ENCODE measurements at places on chromosomes 5 and 9.

DNA sequence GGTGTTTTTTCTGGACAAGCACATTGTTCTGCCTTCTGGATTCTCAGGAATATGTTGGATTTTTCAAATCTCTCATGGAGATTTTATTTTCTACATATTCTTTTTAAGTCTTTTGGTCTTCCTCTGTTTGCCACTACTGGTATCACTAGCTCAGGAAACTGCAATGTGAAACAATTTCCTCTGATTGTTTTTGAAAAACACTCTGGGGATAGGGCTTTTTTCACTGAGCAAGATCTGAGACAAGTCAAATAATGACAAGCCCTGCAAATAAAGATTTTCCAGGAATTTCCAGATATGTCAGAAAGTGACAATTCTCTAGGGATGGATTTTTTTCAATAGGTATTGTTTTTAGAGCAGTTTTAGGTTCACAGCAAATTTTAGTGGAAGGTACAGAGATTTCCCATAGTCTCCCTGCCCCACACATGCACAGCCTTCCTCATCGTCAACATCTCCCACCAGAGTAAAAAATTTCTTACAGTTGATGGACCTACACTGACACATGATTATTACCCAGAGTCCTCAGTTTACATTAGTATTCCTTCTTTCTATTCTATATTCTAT lies 86.9 kb upstream of the TMEM161B start:
- no peak for DNase-seq

- DNase-seq, result no peak
Observed at GRCh38 chr9:120928015-120928482, 1.5 kb upstream of the TRAF1 start.

- no peak for DNase-seq
Observed at GRCh38 chr5:152271420-152271819, 133.7 kb downstream of the NMUR2 start.

DNA sequence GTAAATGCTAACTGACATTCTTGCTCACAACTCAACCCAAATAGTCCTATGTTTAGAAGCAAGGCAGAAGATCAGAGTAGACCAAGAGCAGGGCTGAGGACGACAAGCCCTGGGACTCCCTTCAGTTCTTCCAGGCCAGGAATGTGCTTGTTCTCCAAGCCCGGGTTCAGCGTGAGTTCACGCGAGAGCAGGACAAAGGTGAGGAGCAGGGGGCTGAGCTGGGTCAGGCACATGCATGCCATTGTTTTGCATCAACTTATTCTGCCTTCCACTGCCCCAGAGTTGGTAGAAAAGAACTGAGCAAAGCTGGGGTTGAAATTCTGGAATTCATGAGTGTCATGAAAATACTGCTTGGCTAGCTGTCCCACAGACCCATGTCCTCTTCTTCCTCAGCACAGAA lies 206.5 kb downstream of the PAX5 start:
- no peak for DNase-seq

- no peak for DNase-seq
Observed at GRCh38 chr5:171189442-171189841, 119.6 kb upstream of the TLX3 start.

DNA sequence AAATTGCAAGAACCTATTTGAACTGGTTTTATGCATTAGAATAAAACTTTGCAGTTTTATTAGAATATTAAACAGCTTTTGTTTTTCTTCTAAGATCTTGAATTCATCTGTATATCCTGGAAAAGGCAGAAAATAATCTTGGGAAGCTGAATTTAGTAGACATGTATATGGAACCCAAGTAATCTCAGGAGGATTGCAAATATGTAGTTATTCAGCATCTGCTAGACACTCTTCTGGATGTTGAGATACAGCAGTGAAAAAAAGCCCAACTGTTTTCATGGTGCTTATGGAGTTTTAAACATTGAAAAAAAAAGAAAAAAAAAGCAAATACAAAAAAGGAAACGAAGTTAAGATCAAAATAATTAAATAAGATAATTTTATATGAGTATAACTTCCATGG lies 922.2 kb upstream of the SEMA6A start:
- no peak for DNase-seq

- no peak for DNase-seq
Observed at GRCh38 chr5:159098603-159099436, 896 bp downstream of the EBF1 start.

- no peak for DNase-seq
Observed at GRCh38 chr5:96969366-96969765, 33.5 kb downstream of the LNPEP start.

- no peak for DNase-seq
Observed at GRCh38 chr5:149503006-149503405, 48.2 kb downstream of the CSNK1A1 start.

DNA sequence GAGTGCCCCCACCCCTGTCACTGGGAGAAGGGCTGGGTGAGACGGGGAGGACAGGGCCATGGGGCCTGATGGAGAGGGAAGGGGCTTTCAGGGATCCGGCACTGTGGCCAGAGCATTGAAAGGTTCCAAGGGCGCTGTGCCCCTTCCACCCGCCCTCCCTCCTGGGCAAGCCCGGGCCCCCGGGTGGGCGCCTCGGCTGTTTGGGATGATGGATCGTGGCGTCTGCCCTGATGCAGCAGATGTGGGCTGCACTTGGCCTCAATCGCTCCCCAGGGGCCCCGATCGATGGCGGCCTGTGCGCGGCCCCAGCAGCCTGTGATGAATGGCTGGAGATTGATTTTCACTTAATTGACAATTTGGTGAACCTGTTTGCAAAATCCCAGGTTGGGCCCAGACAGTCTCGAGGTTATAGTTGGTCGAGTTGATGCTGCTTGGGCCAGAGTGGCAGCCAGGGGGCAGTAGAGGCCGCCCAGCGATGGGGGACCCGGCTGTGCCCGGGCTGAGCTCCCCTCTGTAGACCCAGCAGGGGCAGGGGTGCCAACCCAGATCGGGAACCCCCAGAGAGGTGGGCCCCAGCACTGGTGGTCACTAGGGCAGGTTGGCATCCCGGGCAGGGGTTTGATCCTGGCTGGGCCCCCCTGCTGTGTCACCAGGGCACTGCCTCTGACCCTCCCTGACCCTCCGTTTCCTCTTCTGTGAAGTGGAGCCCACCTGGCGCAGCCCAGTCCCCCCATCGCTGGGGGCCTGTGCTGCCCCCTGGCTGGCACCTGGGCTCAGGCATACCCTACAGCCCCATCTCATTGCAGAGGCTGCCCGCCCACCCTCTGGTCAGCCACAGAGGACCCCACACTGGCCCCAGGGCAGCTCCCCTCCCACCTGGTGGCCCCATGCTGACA lies 34.7 kb downstream of the LHX3 start:
- DNase-seq, result no peak

DNA sequence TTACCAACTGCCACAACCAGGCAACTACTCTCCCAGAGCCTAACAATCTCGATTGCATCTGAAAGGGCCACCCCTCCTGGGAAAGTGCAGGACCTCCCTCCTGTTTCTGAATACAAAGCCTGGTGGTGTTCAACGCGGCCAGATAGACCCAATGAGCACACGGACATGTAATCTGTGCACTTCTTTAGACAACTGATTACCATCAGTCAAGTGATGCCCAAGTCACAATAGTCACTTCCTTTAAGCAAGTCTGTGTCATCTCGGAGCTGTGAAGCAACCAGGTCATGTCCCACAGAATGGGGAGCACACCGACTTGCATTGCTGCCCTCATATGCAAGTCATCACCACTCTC lies 739 bp downstream of the C9orf72 start:
- DNase-seq, result no peak

GRCh38 chr5:37005946-37006540 lies 129.5 kb downstream of the NIPBL start:
- no peak for DNase-seq

DNA sequence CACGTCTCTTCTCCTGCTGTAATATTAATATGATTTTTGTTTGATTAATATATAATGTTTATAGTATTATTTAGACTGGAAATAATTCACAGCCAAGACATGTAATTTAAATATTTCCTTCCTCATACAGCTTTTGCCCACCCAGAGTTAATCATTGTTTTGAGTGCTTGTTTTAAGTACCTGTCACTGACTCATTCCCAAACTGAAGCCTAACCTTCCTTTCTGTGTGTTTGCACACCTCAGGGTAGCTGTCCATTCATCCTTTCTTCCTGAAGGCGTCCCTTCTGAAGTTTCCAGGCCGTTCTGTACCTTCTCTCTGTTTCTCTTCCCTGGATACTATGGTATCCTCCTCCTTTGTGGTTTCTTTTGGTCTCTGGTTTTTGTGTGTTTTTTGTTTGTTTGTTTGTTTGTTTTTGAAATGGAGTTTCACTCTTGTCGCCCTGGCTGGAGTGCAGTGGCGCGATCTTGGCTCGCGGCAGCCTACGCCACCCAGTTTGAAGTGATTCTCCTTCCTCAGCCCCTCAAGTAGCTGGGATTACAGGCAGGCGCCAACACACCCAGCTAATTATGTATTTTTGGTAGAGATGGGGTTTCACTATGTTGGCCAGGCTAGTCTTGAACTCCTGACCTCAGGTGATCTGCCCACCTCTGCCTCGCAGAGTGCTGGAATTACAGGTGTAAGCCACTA lies 312.4 kb downstream of the DOCK8 start:
- no peak for DNase-seq

DNA sequence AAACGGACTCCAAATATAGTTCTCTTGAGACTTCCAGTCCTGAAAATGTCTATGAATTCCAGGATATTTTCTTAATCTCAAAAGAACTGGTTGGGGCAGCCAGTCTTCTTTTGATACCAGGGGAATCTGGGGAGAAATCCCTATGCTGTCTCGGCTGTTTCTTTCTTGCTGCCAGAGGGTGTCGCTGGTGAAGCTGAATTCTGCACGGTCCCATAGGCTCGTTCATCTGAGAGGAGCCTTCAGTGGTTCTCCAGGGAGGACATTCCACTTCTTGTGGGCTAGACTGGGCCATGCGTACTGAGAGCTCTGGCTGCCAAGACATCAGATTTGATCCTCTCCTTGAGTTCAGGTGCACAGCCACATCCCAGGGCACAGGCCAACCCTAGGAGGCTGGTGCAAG lies 155.0 kb upstream of the CLINT1 start:
- DNase-seq, result no peak

- DNase-seq, result no peak
Observed at GRCh38 chr5:88092958-88093605, 175.6 kb downstream of the TMEM161B start.

GRCh38 chr9:72361217-72361616 lies 3.8 kb downstream of the ZFAND5 start:
- DNase-seq, result no peak

DNA sequence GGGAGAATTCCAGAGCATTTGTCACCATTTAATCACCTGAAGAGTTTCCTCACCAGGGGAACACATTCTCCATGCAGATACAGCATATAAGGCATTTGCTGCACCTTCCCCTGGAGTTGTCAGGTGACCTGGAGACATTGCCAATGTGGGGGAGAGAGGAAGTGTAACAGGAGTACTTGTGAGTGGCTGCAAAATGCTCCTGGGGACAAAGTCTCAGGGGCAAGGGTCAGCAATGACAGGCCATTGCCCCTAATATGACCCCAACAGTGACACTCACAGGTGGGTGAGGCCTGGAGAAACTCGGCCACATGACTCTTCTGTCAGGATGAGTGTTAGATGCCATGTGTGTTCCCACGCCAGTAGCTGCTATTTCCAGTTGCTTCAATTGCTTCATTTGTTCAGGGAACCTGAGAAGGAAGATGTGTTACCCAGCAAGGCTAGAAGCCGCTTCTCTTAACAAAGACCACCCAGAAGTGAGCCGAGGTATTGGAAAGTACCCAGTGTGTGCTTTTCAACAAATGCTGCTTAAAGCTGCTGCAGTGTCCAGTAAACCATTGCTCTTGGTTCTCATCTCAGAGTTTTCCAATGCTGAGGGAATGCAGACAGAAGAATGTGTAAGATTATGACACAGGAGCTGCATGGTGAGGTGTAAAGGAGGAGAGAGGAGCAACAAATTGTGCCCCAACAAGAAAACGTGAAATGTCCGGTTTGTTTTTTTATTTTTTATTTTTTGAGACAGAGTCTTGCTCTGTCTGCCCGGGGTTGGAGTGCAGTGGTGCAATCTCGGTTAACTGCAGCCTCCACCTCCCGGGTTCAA lies 128.2 kb upstream of the SLC44A1 start:
- no peak for DNase-seq

DNA sequence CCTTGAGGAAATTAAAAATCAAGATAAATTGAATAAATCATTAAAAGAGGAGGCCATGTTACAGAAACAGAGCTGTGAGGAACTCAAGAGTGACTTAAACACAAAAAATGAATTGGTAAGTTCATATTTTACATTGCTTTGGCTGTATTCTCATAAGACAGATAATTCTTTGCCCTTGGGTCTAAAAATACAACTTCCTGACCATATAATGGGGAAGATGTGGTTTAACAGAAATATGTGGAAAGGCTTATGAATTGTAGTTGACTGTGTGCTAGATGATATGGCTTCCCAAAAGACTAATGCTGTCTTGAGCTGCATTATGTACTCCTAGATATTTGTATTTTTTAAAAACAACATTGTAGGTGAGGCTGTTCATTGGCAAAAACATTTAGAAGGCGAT lies 33.1 kb downstream of the CNTRL start:
- DNase-seq, result no peak

GRCh38 chr5:95760273-95761191 lies 29.4 kb downstream of the RHOBTB3 start:
- DNase-seq, result no peak

DNA sequence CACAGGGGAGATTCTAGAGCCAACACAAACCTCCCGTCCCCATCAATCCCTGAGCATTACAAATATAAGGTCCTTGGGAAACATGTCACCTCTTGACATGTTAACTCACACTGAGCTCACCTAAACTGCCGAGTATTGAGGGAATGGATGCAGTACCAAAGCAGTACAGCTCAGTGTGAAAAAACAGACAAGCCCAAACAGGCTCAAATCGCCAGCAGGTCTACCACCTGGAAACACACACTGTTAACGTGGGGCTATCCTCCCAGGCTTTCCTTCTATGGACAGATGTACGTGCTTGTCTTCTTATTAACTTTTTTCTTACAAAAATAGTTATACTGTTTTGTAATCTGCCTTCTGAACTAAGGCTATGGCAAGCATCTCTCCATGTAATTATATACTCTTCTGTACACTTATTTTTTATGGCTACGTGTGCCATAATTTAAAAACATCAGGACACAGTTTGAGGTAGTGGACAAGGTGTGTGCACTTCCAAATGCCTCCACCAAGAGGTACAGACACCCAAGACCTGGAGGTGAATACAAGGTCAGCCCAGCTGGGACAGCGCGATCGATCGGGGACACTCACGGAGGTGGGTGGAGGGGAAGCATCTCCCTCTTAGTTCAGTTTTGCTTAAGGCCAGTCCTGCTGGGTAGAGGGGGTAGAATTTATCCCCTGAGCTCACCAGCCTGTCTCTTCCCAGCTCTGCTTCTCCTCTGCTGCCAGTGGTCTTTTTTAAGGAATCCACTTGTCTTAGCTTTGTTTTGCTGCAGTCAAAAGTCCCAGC lies 76.5 kb downstream of the DAP start:
- DNase-seq, result no peak

DNA sequence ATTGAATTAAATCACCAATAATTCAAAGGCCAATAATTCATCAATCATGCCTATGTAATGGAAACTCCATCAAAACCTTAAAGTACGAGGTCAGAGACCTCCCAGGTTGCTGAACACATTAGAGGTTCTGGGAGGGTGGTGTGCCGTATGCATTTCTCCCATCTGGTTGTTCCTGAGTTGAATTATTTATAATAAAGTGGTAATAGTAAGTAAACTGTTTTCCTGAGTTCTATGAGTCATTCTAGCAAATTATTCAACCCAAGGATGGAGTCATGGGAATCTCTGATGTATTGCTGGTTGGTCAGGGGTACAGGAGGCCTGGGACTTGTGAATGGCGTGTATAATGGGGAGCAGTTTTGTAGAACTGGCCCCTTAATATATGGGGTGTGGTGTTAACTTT lies 191.7 kb downstream of the CARTPT start:
- DNase-seq, result no peak

- DNase-seq, result no peak
Observed at GRCh38 chr5:179959641-179960040, 51.9 kb upstream of the TBC1D9B start.

All from coronary artery (tissue), 2 donors.